CD8-positive, alpha-beta memory T cell (primary cell): ENCODE measurements at places on chromosomes 11 and 22.

DNA sequence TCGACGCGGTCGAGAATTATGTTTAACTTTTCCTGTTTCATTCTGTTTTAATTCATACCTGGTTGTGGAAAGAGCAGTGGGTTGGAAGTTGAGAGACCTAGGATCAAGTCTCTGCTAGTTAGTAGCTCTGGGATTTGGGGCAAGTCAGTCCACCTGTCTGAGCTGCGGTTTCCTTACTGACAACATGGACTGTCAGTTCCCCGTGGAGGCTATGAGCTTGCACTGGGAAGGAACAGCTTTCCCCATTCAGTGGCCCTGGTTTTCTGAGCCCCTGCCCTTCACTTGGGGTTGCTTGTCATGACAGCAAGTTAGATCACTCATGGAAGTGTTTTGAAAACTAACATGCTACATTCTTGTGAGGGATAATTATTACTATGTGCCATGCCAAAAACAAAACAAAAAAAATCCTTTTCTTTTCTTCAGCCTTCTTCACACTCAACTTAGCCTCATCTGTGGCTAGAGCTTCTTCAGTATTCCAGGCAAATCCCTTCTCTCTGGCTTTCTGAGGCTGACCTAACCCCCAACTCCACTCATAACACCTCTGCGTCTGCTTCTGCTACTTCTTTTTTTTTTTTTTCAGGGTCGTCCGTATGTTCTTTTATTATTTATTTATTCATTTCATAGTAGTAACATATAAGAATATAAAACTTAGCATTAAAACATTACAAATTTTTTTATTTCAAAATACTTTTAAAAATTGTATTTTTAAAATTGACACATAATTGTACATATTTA, 43.0 kb upstream of the ZBED5 start:
- DNase-seq, result no peak

DNA sequence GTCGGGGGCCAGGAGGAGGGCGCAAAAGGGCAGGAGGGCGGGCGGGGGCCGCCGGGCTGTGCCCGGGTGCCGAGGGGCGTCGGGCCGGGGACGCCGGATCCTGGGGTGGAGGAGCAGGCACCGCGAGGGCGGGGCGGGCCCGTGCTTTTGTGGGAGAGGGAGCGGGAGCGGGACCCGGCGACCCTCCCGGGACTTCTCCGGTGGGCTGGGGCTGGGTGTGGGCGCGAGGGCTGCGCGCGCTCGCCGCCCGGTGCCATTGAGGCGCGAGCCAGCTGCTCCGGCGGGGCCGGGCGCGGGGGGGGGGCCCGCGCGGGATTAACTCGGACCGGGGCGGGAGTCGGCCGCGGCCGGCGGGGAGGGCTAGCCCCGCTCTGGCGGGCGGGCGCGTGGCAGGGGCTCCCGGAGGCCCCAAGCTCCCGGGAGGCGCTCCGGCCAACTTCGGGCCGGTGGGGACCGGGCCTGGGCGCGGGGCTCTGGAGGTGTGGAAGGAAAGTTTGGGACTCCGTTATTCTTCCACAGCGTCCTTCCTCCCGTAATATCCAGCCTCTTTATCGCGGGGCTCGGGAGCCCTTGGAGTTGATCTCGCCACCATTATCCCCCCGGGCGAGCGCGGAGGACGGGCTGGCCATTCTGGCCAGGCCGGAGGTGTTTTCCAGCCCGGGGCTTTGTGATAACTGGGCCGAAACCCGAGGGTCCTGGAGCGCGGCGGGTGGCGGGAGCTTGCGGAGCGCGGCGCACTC, 936 bp downstream of the CECR2 start:
- DNase-seq, result no peak

DNA sequence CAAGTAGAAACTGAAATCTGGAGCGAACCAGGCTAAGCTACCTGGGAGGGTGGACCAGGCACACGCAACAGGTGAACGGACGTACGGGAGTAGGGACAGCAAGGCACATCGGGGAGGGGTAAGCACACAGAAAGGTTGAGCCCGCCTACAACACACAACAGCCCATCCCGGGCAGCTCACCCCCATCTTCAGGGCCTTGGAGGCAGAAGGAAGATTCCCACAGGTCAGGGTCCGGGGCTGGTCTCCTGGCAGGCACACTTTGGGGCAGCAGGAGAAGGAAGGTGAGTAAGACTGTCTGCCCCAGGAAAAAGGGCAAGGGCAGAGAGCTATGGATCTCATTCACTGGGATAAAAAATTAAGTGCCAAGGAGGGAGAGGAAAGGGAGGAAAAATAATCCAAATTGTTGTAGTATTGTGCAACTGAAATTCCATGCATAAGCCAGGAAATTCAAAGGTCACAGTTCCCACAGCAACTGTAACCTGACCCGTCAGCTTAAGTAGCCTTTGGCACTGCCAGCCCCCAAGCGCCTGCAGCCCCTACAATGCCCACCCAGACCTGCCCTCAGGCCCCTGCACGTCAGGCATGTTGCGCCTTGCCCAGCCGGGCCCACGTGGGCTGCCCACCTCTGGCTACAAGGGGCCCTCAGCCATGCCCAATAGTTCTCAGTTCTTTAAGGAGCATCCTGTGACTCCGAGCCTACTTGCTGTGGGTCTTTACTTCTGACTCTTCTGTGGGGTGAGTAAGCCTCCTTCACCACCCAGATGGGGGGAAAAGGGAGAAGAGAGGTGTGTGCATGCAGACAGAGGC, 51.8 kb downstream of the MICAL3 start:
- DNase-seq, result no peak

DNA sequence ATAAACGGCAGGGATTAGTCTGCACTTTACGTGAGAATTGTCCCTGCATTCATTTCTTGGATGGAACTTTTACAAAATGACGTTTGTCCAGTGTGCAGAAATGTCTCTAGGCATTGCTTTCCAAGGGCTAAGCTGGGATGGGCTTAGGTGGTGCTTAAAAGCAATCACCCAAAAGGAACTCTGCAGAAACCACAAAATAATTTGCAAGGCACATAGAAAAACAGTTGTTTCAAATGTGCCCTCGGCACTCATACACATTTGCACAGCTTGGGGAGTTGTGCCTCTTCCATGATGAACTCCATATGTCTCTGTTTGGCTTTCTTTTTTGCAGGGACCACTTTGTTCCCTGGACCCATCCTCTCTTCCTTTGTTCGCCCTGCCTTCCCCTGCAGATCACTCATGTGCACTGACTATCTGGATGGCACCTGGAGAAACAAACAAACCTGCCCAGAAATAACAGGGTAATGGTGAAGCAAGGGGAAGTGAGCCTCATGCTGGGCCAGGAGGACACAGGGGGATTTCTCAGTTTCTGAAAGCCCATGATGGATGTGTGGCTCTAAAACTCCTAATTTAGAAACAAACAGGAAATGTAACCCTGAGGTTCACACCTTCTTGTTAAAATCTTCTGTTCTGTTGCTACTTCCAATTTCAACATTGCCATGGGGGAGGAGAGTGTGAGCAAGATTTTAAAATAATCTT, 150.2 kb downstream of the SNX19 start:
- DNase-seq, result no peak

GRCh38 chr11:33899400-33900037, 7.6 kb upstream of the LMO2 start:
- no peak for DNase-seq

DNA sequence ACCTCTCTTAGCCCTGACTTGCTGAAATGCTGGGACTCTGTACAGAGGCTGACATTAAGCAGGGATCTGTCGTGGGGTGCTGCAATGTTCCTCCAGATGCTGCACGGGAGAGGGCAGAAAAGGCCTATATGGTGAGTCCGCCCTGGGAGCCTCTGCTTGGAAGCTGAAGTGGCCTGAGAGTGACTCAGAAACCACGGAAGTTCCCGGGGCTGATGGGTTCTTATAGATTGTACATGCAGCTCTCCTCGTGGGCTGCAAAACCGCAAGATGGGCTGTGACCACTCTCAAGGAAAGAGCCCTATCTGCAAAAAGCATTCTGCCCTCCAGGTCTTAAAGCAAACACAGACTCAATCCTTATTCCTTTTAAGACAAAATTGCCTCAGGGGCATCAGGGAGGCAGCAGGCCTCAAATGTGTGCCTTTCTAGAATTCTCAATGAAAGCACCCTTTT, 5.8 kb upstream of the SLC43A3 start:
- no peak for DNase-seq
